ENCODE measurements at places on chromosomes 5 and 9. TPM values are rescaled to one million over a fixed set of nuclear protein-coding genes. Genes with fewer than 3 reads are reported as not detected.

Gene CLIC3
- total RNA-seq: 2.8 TPM

Gene GFI1B
- not detected for total RNA-seq

Gene FAM169A
- total RNA-seq: not detected

Gene PCDHB3
- 1.1 TPM for total RNA-seq

Gene KCNIP1
- total RNA-seq: not detected

DNA sequence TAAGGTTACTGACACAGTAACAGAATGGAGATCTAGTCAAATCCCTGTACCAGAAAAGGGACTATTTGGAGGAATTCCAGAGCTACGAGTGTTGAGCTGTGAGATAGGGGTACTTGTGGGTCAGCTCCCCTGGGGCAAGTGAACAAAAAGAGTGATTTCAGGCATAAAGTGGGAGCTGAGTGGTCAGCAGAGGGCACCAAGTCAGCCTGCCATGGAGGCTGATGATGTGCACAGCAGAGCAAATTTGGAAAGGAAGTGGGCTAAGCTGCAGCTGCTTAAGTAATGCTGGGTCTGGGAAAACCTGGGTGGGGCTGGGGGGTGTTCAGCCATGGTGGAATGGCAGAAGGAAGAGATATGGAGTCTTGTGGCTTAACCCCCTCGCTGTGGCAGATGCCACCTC is 327.9 kb downstream of the NTRK2 start:
- DNase-seq: no peak
- H3K36me3 ChIP-seq: no peaks in the 10 kb centered on the region
- H3K27me3 ChIP-seq: no peaks in the 10 kb centered on the region
- H3K4me3 ChIP-seq: no peak overlapping the region
- H3K4me1 ChIP-seq: no peaks in the 10 kb centered on the region
